ENCODE measurements at places on chromosomes 12 and 14.
A peak's percentile ranks its signal among the peaks of the same experiment; 100 is the strongest.

GRCh38 chr12:48687592-48687991 lies 5.6 kb upstream of the KANSL2 start:
- H3K27ac ChIP-seq, result no peak overlapping the region
- H3K27me3 ChIP-seq, result no peaks in the 10 kb centered on the region
- no peak overlapping the region for H3K4me3 ChIP-seq
- H3K36me3 ChIP-seq, result peaks cover 32% of the 10 kb centered on the region

DNA sequence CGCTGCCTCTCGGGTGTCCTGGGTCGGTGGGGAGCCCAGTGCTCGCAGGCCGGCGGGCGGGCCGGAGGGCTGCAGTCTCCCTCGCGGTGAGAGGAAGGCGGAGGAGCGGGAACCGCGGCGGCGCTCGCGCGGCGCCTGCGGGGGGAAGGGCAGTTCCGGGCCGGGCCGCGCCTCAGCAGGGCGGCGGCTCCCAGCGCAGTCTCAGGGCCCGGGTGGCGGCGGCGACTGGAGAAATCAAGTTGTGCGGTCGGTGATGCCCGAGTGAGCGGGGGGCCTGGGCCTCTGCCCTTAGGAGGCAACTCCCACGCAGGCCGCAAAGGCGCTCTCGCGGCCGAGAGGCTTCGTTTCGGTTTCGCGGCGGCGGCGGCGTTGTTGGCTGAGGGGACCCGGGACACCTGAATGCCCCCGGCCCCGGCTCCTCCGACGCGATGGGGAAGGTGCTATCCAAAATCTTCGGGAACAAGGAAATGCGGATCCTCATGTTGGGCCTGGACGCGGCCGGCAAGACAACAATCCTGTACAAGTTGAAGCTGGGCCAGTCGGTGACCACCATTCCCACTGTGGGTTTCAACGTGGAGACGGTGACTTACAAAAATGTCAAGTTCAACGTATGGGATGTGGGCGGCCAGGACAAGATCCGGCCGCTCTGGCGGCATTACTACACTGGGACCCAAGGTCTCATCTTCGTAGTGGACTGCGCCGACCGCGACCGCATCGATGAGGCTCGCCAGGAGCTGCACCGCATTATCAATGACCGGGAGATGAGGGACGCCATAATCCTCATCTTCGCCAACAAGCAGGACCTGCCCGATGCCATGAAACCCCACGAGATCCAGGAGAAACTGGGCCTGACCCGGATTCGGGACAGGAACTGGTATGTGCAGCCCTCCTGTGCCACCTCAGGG lies 679 bp downstream of the ARF6 start:
- peaks cover 23% of the 10 kb centered on the region for H3K4me1 ChIP-seq
- peak overlapping the region; percentile 84 for H3K4me3 ChIP-seq
- peak overlapping the region; percentile 99 for H3K27ac ChIP-seq
- no peaks in the 10 kb centered on the region for H3K27me3 ChIP-seq
- no peak for DNase-seq
- peaks cover 29% of the 10 kb centered on the region for H3K36me3 ChIP-seq

- no peaks in the 10 kb centered on the region for H3K27me3 ChIP-seq
- DNase-seq, result peak; percentile 65
- H3K4me3 ChIP-seq, result no peak overlapping the region
- H3K36me3 ChIP-seq, result no peaks in the 10 kb centered on the region
- peak overlapping the region; percentile 12 for H3K27ac ChIP-seq
These were observed 140.6 kb downstream of the EGLN3 start for GRCh38 chr14:33810308-33810707.

DNA sequence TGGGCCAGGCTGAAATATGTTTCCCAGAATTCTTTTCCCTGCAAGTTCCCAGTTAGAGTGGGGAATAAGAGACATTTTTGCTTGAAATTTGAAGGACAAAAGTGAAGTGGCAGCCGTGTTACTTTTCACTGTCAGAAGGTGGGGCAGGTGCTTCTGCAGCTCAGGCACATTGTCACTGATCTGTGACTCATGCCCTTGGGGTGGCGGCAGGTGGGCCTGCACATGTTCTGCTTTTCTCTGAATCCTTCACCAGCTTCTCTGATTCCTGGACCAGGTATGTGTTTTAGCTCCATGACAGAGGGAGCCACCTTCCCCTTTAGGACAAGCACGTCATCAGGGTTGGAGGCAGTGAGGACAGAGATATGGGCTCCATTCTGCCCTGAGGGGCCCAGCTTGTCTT lies 11.7 kb upstream of the KCNA5 start:
- H3K27ac ChIP-seq, result no peak overlapping the region
- no peaks in the 10 kb centered on the region for H3K36me3 ChIP-seq
- no peaks in the 10 kb centered on the region for H3K4me1 ChIP-seq
- H3K4me3 ChIP-seq, result no peak overlapping the region

GRCh38 chr14:92973798-92974372 lies 50.9 kb downstream of the CHGA start:
- no peaks in the 10 kb centered on the region for H3K36me3 ChIP-seq
- H3K4me3 ChIP-seq, result no peak overlapping the region
- H3K27ac ChIP-seq, result no peak overlapping the region
- H3K27me3 ChIP-seq, result no peaks in the 10 kb centered on the region
- no peak for DNase-seq

DNA sequence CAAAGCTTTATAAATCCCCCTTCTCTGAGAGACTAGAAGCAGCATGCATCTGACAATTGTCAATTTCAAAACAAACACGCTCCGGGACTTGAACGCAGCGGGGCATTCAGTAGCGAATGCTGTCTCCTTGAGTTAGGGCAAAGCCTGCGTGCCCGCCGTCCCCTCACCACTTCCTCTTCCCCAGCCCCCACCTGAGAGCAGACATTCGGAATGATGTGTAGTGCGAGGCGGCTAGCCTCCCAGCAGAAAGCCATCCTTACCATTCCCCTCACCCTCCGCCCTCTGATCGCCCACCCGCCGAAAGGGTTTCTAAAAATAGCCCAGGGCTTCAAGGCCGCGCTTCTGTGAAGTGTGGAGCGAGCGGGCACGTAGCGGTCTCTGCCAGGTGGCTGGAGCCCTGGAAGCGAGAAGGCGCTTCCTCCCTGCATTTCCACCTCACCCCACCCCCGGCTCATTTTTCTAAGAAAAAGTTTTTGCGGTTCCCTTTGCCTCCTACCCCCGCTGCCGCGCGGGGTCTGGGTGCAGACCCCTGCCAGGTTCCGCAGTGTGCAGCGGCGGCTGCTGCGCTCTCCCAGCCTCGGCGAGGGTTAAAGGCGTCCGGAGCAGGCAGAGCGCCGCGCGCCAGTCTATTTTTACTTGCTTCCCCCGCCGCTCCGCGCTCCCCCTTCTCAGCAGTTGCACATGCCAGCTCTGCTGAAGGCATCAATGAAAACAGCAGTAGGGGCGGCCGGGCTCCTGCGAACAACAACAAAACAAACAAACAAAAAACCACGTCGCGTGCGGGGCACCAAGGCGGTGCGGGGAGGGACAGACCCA lies 2.2 kb downstream of the PRMT8 start:
- H3K4me3 ChIP-seq, result no peak overlapping the region
- H3K4me1 ChIP-seq, result no peaks in the 10 kb centered on the region
- DNase-seq, result no peak
- H3K36me3 ChIP-seq, result no peaks in the 10 kb centered on the region
- H3K27ac ChIP-seq, result no peak overlapping the region

DNA sequence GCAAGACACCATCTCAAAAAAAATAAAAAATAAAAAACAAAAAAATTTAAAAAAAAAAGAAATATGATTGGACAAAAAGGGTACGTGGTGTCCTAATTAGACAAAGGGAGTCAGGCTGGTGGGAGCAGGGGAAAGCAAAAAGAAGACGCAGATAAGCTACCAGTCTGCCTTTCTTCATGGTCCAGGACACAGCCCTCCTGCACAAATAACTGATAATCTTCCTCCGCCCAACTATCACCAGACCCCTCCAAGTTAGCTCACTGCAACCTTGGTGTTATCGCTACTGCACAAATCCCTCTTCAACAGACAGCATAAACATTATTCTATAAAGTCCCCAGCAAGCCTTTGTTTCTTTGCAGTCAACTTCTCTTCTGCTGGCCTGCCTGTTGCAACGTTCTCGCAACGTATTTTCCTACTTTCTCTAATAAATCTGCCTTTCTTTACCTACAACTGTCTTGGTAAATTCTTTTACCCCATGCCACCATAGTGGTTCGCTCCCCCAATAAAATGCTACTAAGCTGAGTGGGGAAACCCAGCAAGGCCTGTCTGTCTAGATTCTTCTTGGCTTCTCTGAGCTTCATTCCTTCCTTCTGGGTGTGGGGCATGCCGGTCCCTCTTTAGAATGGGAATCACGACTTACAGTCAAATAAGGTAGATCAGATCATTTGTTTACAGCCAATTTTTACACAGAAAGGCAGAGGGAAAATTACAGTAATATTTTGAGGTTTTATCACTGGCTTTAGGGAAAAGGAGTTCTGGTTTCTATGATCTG lies 14.6 kb upstream of the DNAL1 start:
- H3K4me1 ChIP-seq, result peaks cover 10% of the 10 kb centered on the region
- no peak overlapping the region for H3K4me3 ChIP-seq
- no peak for DNase-seq
- H3K36me3 ChIP-seq, result no peaks in the 10 kb centered on the region

- H3K27ac ChIP-seq, result no peak overlapping the region
- H3K27me3 ChIP-seq, result no peaks in the 10 kb centered on the region
- no peak for DNase-seq
- H3K4me1 ChIP-seq, result no peaks in the 10 kb centered on the region
- H3K4me3 ChIP-seq, result no peak overlapping the region
- no peaks in the 10 kb centered on the region for H3K36me3 ChIP-seq
These were observed 218.2 kb downstream of the PTPRO start for GRCh38 chr12:15540469-15540872.

DNA sequence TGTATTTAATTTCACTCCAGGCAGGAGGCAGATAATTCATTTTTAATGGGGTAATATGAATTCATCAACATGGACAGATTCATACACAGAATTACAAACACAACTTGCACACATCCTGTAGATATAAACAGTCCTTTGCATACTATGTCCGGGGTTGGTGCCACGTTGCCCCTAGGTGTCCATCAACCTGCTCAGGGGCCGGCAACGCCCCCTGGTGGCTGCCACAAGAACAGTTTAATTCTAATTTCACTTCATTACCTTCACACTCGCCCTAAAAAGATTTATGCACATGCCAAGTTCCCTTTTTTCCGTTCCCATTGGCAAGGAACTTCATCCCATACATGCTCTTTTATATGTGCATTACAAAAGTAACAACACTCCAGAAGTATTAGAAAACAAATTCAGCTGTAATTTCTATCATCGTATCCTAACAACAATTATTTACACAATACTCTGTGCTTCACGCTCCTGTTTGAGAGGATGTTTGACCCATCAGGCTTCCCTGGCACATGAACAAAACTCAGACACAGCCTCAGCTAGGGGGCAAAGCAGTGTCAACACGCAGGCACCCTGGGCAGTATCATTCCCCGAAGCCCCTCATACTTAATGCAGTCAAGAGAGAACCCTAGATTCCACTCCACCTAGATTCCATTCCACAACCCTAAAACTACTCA lies 15.5 kb downstream of the MANSC1 start:
- no peak overlapping the region for H3K4me3 ChIP-seq
- peaks cover 24% of the 10 kb centered on the region for H3K4me1 ChIP-seq

- peaks cover 7% of the 10 kb centered on the region for H3K4me1 ChIP-seq
- no peaks in the 10 kb centered on the region for H3K36me3 ChIP-seq
- peak; percentile 48 for DNase-seq
These were observed 184.6 kb downstream of the SLC6A15 start for GRCh38 chr12:84727961-84728360.

DNA sequence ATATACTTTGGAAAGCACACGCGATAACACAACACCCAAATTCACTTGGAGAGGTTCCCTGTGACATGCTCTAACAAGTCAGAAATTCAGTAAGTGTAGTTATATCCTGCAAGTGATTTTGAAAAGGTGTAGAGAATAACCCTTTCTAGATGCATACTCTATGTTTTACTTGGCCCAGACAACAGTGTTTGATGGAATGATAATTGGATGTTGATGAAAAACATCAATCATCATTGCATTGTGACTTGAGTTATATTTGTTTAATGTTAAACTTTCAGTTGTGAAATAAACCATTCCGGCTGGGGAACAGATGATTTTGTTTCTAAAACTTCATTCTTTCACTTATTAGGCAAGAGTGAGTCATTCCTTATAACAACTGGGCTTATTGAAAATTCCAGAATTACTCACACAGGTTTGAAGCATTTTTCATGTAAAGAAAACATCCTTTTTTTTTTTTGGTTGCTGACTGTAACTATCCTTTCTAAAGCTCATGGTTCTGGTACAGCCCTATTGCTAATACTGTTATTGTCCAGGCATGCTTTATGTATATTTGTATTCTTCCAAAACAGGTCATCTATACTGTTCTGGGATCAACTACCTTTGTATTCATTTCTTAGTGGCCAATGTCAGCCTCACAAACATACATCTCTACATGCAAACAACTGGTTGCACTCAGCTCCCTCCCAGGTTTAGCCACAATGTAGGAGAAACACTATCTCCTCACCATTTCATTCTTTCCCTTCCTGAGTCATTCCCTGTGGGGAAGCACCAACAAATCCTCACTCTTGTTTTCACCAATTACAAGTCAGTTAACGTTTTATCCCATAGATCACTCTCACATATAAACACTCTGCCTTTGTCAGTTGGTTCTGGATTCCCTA lies 121.2 kb upstream of the LRIG3 start:
- H3K27ac ChIP-seq, result no peak overlapping the region
- no peak for DNase-seq
- H3K4me3 ChIP-seq, result no peak overlapping the region
- H3K36me3 ChIP-seq, result no peaks in the 10 kb centered on the region
- H3K4me1 ChIP-seq, result no peaks in the 10 kb centered on the region

DNA sequence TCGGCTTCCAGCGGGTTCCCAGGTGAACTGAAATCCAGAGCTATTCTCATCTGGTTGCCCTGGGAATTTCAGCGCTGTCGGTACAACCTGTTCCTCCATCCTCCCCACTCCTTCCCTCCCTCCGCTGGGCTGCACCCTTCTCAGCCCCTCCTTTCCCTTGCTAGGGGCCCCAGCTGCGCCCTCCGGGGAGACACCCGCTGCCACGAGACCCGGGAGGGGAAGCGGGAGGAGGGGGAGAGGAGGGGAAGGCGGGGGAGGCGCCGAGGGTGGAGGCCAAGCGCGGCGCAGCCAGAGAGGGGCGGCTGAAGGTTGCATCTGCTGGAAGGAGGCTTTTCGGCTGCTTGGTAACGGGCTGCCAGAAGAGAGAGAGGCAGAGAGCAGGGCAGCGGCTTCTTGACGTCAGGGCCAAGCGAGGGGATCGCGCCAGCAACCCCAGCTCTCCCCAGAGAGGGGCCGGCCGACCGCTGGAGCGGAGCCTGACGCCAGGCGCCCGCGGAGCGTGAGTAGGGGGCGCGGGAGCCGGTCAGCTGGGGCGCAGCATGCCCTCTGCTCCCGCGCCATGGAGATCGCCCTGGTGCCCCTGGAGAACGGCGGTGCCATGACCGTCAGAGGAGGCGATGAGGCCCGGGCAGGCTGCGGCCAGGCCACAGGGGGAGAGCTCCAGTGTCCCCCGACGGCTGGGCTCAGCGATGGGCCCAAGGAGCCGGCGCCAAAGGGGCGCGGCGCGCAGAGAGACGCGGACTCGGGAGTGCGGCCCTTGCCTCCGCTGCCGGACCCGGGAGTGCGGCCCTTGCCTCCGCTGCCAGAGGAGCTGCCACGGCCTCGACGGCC lies at the start of gene KCNA5:
KCNA5 (plus strand) TSS at position 291 of the 831 bp plus-strand sequence; CDS start at position 560, 269 bp downstream.
- H3K4me1 ChIP-seq, result no peaks in the 10 kb centered on the region
- no peak for DNase-seq
- no peak within 1 kb of the TSS for H3K4me3 ChIP-seq
- H3K36me3 ChIP-seq, result no peaks in the 10 kb centered on the region
- H3K27ac ChIP-seq, result no peak within 1 kb of the TSS
- peaks cover 87% of the 10 kb centered on the region for H3K27me3 ChIP-seq
